ENCODE measurements at places on chromosomes 3 and 15. TPM values are rescaled to one million over a fixed set of nuclear protein-coding genes. Genes with fewer than 3 reads are reported as not detected.

Gene IQCF5
- not detected for total RNA-seq

Gene NMNAT3
- total RNA-seq: 0.86 TPM

Gene BSN
- total RNA-seq: under 0.01 TPM

Gene AGBL1
- not detected for total RNA-seq

Gene SAXO2
- 0.11 TPM for total RNA-seq

Gene CKMT1A
- not detected for total RNA-seq

Gene PIERCE2
- 1.1 TPM for total RNA-seq

Gene TM6SF1
- 46.6 TPM for total RNA-seq

Gene CRABP1
- total RNA-seq: not detected

Gene MRPL47
- total RNA-seq: 37.2 TPM

DNA sequence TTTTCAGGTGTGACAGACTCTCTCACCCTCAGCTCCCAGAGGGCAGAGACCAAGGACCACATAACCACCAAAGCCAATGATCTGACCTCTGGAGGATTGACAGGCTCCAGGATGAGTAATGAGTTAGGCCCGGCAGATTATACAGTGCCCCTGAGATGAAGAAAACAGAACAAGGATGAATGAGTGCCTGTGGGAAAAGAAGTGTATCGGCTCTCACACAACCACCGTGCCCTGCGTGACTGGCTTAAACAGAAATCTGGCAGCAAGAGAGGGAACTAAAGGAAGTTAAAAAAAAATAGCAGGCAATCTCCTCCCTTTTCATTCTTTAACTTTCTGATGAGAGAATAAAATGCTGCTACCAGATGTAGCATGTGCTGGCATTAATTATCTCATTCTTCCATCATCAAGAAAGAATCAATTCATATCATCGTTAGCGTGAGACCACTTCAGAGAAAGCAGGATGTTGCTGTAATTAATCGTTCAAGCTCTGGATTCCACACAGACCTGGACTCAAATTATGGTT is 227.5 kb upstream of the COL8A1 start:
- peak; percentile 57 for DNase-seq

DNA sequence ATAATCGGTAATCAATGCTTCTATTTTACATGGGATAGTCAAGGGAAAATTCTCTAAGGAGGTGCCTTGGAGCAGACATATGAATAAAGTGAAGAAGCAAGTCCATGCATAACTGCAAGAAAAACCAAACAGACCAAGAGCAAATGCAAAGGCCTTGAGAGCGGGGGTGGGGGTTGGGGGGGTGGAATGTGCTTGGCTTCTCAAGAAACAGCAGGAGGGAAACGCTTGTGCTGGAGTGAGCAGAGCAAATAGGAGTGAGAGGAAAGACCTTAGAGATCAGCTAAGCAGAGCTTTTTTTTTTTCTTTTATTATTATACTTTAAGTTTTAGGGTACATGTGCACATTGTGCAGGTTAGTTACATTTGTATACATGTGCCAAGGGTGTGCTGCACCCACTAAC is 260.8 kb downstream of the ARPP21 start:
- no peak for DNase-seq

DNA sequence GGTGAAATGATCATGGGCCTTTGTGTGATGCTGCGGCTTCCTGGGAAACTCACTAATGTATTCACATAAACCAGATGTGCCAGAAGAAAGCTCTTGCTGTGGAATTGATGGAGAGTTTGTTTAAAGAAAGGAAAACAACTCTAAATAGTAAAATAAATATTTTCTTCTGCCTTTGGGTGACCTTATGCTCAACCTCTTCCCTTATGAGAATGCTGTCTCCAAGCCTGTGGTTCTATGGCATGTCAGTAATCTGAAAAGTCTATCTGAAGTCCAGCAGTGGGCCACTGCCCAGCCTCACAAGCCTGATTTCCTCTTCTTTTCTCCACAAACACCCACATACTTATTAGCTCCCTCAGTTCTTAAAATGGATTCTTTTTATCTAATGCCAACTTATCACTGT is 49.9 kb upstream of the PHLDB2 start:
- DNase-seq: no peak

DNA sequence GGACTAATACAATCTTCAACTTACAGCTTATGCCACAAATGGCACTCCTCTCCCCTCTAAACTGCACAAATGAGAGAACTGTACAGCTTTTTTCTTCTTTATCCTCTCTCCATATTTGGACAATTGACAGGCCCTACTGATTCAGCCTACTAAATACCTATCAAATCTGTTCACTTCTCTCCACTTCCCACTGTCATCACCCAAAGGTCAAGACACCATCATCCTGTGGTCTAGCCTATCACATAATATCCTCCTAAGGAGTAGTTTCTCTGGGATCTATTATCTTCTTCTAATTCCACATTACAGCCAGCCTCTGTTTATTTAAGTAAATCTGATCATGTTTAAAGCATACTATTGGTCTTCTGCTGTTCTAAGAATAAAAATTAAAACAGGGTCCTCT is 33.0 kb upstream of the SLC12A8 start:
- no peak for DNase-seq

DNA sequence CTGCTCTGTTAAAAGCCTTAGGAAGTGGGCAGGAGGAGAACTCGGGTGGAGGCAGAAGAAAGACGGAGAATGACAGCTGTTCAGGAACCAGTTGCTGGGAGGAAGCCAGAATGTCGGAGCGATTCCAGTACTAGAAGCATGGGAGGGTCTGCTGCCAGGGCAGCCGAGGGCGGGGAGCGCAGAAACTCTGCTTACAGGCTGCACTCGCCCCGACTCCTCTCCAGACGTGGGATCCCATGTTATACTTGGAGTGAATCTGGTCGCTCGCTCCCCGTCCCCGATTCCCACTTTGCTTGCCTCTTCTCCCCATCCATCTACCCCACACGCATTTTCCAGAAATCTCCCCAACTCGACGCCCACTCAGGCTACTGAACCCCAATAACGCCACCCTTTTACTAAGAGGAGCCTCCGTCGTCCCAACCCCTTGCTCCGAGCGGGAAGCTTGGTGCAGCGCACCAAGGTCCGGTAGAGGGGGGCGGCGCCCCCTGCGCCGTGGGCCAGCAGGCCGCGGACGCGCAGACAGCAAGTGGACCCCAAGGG is 665 bp downstream of the GATM start:
- DNase-seq: no peak

- no peak for DNase-seq
Observed at GRCh38 chr15:55194256-55194655, 2.5 kb downstream of the RSL24D1 start.

DNA sequence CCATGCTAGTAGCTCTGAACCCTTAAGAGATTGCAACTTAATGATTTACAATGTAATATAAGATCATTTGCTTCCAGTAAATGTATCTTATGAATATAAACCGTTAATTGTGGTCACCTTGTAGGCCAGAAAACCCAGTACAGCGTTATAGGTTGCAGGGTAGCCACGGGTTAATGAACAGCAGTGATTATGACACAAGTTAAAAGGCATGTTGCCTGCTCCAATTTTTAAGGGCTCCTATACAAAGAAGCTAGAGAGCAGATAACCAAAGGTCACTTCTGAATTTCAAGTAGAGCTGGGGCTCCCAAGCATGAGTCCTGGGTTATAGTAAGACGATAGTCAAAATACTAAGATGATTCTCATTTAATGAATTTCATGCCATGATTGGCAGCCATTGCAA is 13.5 kb downstream of the GUCA1C start:
- no peak for DNase-seq

GRCh38 chr3:155352900-155353490 is 59.5 kb upstream of the STRIT1 start:
- DNase-seq: no peak

GRCh38 chr3:72604328-72604727 is 243.9 kb downstream of the SHQ1 start:
- no peak for DNase-seq

- DNase-seq: no peak
Observed at GRCh38 chr15:83445643-83446042, 1.5 kb upstream of the SH3GL3 start.

- DNase-seq: no peak
Observed at GRCh38 chr3:48410205-48411040, 19.5 kb downstream of the PLXNB1 start.

DNA sequence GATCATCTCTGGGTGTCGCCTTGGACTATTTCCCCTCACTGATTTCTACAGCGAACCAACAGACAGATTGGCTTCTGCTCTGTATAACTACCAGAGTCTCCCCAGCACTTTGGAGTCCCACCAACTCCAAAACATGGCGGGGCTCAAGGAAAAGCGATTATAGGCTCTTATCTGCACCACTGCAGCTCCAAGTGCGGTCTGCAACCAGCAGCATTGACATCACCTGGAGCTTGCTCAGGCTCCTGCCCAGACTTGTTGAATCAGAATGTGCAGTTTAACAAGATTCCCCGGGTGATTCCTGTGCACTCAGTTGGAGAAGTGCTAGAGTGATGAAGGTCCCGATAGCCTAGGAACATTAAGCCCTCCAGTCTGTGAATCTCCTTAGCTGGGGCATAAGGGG is 9.0 kb downstream of the CCK start:
- DNase-seq: no peak

- no peak for DNase-seq
Observed at GRCh38 chr15:57323806-57324589, 52.3 kb upstream of the CGNL1 start.

GRCh38 chr3:148042663-148043445 is 633.7 kb downstream of the ZIC1 start:
- DNase-seq: peak; percentile 22

DNA sequence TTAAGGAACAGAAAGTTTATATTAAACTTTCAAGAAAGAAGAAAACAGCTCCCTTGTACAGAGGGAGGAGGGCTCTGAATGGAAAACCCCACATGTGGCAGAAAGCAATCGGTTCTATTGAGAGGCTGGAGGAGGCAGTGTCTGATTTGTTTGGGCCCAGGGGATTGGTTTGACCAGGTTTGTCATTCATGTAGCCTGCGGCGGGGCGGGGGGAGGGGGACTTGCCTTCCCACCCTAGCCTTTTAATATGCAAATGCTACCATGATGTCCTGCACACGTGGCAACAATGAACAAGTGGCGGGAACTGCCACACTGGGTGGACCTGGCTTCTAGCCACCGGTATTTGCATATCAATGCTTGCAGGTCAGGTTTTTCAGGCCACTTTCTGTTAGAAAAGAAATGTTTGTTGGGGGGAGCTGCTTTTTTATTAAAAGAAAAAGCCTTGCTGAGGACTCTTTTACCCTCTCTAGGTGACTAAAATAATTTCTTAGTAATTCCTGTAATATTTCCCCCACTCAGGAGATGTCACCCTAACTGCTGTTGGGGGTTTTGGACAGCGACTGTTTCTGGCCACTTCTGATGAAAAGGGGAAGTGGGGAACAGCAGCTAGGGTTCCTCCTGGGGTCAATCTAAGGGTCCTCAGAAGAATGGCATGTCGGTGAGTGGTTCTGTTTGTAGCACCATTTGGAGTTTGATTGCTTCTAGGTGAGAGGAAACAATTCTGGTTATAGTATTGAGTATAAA is 691.2 kb downstream of the TBL1XR1 start:
- no peak for DNase-seq

- no peak for DNase-seq
Observed at GRCh38 chr15:94749811-94750617, 518.7 kb downstream of the MCTP2 start.

- DNase-seq: no peak
Observed at GRCh38 chr15:68295014-68295805, 17.7 kb downstream of the FEM1B start.

DNA sequence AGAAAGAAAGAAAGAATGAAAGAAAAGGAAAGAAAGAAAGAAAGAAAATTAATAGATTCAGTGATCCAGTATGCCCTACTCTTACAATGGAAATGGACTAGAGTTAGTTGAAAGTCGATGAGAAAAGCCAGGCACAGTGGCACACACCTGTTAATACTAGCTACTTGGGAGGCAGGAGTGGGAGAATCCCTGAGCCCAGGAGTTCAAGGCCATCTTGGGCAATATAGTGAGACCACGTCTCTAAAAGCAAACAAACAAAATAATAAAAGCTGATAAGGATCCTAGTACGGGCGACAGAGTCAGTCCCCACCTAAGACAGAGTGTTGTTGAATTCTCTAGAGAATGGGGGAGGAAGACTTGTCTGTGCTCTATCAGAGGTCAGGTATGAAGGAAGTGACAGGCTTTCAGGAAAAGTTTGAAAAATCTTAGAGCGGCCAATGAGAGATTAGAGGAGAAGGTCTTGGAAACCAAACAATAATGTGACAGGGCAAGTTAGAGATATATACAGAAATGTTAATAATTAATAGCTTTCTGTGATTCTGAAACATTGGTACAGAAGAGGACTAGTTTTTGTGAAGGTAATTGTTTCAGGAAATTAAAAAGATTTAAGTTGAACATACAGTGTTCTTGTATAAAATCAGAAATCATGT is 117.9 kb upstream of the PTX3 start:
- no peak for DNase-seq

- DNase-seq: no peak
Observed at GRCh38 chr3:31701286-31701685, 168.6 kb downstream of the STT3B start.

GRCh38 chr3:90180096-90180495 is 1072.7 kb downstream of the EPHA3 start:
- DNase-seq: no peak

DNA sequence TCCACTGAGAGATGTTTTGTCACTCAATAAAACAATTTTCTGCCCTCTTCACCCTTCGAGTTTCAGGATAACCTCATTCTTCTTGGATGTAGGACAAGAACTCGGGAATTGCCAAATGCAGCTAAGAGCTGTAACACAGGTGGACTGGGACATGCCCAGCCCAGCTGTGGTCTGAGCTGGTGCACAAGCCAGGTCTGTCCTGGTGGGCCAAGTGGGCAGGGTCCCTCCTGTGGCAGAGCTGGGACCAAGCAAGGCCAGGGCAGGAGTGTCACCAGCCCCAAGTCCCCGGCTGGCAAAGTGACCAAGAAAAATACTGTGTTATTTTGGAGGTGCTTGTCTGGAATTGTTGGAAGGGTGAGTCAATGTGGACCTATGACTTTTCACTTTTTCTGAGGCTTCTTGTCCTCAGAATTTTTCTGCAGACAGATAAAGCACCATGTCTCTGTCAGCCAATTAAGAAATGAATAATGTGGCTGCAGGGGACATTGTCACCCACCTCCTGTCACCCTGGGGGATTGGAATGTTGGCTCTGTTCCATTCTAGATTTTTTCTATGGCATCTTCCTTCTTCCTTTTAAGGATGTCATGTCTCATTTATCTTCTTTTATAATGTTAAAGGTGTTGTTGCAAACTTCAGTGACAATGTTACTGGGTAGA is 645.2 kb upstream of the EPHA6 start:
- DNase-seq: no peak

GRCh38 chr15:64774037-64774628 is 1.3 kb downstream of the RBPMS2 start:
- no peak for DNase-seq

DNA sequence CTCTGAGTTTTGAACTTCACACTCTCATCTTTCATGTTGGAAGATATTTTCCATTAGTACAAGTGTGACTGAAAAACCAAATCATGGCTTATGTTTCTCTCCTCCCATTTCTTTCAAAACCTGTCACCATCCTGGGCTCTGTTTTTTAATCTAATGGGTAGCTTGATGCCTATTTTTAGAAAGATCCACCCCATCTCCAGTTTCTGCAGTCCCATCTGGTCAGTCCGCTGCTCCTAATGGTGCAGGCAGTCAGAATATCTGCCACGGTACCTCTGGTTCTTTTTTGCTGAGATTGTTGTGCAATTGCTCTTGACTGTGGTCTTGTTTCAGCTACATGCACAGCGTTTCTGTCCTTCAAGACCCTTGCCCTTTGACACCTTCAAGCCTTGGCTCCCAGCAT is 240.9 kb upstream of the CADM2 start:
- DNase-seq: no peak

- DNase-seq: no peak
Observed at GRCh38 chr3:35944926-35945710, 305.8 kb downstream of the ARPP21 start.

- DNase-seq: peak; percentile 78
Observed at GRCh38 chr3:15269091-15269989, 63.0 kb downstream of the SH3BP5 start.

All from pulmonary artery endothelial cell (primary cell).